Activated naive CD8-positive, alpha-beta T cell treated with anti-CD3 and anti-CD28 coated beads, Interleukin-2, amount 50 U/mL, for 16 hours (primary cell): ENCODE measurements at places on chromosomes 3 and 15.

GRCh38 chr15:38129531-38130204, 123.0 kb upstream of the SPRED1 start:
- no peak for DNase-seq

DNA sequence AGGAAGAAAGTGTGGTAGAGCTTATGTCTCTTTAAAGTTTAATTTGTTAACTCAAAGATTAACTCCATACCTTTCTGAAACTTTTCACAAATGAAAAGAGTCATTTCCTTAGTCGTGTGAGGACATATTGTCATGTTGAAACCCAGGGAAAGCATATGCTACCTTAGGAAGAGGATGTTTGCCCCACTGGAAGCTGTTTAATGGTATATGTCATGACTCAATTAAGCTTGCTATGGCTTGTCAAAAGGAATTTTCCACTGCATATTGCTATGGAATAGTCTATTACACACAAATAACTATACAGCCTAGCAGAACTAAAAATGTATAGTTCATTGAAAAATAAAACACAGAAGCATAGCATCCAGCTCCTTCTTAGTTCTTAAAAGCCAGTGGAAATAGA, 69.9 kb downstream of the NSUN3 start:
- DNase-seq, result no peak

DNA sequence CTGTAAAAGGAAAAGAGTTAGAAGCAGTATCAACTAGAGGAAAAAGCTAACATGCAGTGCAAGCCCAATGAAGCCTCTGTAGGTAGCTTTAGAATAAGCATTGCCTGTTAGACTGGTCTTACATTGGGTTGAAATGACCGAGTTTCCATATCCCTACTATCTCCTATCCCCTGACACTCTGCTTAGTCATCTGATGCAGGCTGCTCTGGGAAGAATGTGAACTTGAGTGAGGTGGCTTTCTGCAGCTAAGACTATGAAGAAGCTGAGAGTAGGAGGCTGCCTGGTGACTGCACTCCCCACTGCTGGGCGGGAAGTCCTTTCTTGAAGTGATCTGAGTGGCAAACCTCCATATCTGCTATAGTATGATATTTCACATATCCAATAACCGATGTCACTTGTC, 64.7 kb downstream of the OXSM start:
- DNase-seq, result no peak

DNA sequence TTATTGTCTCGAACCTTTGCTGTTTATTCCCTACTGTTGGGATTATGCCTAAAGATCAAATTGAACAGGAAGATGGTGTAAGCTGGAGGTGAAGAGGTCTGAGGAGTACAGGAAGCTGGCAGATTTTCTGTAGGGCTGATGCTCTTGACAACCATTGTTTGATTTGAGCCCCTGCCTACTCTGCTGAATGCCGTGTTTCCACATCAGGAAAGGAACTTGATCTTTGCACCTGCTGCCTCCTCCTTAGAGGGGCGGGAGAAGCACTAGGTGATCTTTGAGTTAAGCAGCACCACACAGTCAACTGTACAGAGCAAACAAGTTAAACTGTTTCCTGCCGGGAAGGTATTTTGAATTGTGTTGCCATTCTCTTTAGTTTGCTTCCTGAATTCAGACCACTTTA, 364.6 kb upstream of the EPHA6 start:
- no peak for DNase-seq

DNA sequence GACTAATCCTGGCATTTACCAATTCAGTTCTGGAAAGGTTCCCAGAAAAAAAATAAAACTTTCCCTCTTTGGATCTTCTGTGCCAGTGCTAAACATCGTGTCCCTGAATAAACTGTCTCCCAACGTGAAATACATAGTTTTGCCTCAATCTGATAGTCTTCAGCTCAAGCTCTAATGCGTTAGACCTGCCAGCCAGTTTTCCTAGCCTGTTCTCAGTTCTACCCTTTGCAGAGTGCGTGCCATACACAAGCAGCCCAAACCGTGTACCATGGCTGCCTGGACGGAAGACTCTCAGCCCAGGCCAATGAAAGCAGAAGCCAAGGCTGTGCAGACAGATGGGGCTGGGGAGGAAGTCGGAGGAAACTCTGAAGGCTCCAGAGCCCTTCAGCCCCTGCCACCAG, 11.4 kb upstream of the OCA2 start:
- DNase-seq, result no peak

DNA sequence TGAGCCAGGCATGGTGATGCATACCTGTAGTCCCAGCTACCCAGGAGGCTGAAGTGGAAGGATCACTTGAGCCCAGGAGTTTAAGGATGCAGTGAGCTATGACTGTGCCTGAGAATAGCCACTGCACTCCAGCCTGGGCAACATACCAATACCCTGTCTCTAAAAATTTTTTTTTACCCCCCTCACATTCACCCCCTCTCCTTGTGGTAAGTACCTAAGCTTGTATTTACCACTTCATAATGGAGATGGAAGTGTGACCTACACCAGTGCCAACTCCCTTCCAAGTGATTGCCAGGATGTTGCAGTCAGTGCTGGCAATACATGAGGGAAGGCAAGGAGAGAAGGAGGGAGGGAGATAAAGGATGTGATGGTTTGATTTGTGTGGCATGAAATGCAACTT, 84.2 kb downstream of the LRRC28 start:
- DNase-seq, result no peak

DNA sequence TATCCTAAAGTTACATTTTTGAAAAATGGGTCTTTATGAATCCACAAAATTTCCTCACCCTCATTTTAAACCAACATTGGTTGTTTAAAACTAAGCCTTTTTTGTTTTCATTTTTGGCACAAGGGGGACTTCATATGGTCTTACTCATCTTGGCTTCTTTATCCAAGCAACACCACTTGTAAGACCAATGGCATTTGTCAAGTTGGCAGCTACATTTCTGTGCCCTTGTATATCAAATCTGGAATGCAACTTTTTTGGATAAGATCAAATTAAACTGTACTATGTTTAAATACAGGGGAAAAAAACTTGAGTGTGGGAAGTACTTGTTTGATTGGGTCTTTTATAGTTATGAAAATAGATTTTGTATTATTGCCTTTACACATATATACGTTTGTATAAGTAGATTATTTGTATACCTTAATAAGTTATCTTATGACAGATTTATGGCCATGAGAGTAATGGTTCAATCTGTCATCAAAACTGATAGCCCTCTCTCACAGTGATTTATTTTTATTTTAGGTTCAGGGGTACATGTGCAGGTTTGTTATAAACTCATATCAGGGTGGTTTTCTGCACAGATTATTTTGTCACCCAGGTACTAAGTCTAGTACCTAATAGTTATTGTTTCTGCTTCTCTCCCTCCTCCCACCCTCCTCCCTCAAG, 43.4 kb downstream of the GPR160 start:
- DNase-seq, result no peak

DNA sequence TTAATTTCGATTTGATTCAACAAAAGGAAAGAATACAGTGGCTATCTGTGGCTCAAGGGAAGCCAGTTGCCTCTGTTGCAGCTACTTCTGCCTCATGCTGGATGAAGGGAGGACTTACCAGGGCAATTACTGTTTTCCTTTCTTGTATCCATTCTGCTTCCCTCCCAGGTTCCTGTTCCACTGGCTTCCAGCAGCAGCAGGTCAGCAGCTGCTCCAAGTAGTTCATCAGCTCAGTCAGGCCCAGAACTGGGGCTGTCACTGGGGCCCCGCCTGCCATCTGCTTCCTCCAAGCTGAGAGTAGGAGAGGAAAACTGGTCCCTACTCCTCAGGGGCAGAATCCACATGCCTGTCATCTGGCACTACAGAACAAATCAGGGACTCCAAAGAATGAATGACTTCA, 48.6 kb upstream of the ULK4 start:
- no peak for DNase-seq
